ENCODE measurements at places on chromosomes 12 and 14.

DNA sequence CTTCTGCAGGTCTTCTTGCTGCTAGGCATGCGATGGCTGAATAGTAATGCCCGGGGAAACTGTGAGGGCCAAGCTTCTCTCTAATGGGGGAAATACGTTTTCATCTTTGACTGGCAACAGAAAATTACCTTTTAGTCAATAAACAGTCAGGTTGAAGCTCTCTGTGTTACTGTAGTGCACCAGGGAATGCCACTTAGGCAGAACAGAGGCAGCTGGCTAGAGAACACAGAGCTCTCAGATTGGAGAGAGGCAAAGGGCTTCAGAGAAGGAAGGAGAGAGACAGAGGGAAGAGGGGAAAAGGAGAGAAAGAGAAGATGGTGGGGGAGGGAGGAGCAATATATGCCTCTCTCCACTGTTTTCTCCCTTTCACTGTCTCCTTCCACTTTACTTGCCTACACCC is 6.7 kb downstream of the HSD17B6 start:
- no peak for DNase-seq

DNA sequence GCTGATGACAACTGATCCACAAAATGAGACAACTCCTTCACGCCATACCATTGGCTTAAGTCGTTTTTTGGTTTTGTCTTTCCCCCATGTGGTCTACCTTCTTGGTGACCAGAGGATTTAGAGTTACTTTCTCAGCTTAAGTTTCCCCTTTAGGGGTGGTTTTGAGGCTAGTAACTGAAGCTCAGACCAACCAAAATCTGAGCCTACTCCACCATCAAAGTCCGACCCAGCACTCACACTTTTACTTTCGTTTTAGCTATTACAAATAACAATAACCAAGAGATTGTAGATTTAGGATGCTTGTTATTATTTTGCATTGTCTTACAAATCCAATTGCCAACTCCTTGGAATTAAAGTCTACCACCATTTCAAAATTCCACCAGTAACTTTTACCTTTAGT is 130.6 kb upstream of the MDM1 start:
- DNase-seq, result no peak

DNA sequence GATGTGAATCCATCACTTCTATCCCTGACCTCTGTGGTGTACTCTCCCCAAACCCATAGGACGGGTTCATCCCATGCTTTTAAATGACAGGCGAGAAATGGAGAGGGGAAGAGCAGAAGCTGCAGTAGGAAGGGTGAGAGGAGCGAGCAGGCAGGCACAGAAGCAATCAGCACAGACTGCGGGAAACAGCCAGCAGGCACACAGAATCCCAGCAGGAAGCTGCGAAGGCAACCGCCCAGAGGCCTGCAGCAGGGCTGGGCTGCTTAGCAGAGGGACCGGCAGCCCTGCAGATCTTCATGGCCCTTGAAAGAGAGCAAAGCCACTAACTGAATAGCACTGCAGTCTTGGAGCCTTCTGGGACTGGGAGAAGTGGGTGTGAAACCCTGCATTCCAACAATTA is 287.0 kb upstream of the FKBP4 start:
- DNase-seq, result no peak

DNA sequence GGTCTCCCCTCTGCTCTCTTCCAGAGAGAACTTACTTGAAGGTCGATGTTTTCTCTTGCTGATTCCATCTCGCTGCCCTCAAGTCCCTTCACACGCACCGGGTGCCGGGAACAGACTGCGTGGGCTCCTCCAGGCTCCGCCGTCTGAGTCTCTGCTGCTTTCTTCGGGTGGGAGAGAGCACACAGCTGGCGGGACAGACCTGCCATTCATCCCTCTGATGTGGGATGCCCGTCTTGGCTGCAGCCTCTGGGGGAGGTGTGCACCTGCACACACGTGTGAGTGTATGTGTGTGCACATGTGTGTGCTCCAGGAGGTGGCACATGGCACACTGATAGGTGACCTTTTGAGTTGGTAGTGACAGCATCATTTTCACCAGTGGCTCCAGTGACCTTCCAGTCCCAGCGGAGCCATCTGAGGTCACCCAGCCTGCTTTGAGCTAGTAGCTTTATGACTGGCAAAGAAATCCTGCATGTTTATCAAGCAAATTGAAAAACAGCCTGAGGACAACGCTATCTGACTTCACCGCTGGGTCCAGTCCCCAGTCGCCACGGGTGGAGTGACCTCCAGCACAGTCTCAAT is at the start of gene NINJ2:
Gene NINJ2 (minus strand): TSS at position 153 of the 579 bp plus-strand sequence. CDS start 85 bp downstream, at position 68.
- no peak for DNase-seq

- no peak for DNase-seq
These were observed 61.3 kb upstream of the RESF1 start for GRCh38 chr12:31897781-31898503.

DNA sequence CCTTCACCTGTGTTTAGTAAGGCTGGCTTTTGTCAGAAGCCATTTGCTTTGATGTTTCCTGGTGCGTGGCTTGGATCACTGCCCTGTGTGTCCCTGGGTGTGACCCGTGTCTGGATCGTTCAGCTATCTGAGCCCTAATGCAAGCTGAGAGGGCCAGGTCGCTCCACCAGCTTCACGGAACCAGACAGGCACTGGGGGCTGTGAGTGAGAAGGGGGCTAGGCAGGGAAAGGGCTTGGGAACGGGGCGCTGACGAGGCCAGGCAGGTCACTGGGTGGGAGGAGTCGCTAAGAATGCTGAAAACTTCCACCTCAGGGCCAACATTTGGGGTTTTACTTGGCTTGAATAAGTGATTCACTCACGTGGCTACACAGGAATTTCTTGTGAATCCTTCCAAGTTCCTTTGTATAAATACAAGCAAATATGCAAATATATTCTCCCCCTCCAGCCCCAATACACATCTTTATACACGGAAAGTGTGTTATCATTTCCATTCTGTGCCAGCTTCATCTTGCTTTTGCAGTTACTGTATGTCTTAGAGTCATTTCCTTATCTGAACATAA is 24.2 kb upstream of the MMP17 start:
- DNase-seq, result no peak

- DNase-seq, result no peak
These were observed 24.2 kb downstream of the CCDC92 start for GRCh38 chr12:123948401-123948795.

GRCh38 chr12:12439636-12440035 is 82.8 kb downstream of the BORCS5 start:
- DNase-seq, result no peak

DNA sequence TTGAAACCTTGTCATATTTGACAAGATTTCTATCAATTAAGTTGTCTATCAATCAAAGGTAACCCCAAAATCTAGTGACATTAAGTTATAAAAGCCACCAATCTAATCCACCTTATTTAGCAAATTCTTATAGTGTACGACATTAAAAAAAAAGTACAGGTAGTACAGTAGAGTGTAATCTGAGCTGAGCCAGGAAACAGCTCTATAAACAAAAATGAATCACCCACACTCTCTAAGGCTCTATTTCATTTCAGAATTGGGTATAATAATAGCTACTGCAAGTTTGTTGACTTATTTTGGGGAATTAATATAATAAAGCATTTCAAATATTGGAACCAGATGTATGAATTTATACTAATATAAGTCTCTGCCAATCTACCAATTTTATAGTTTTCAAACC is 342.4 kb upstream of the FLRT2 start:
- DNase-seq, result no peak

- no peak for DNase-seq
These were observed 46.3 kb downstream of the PHETA1 start for GRCh38 chr12:111322336-111323250.

GRCh38 chr14:61526405-61527312 is 168.7 kb upstream of the HIF1A start:
- DNase-seq, result no peak

GRCh38 chr14:89619596-89619995 is 202.6 kb upstream of the FOXN3 start:
- no peak for DNase-seq

DNA sequence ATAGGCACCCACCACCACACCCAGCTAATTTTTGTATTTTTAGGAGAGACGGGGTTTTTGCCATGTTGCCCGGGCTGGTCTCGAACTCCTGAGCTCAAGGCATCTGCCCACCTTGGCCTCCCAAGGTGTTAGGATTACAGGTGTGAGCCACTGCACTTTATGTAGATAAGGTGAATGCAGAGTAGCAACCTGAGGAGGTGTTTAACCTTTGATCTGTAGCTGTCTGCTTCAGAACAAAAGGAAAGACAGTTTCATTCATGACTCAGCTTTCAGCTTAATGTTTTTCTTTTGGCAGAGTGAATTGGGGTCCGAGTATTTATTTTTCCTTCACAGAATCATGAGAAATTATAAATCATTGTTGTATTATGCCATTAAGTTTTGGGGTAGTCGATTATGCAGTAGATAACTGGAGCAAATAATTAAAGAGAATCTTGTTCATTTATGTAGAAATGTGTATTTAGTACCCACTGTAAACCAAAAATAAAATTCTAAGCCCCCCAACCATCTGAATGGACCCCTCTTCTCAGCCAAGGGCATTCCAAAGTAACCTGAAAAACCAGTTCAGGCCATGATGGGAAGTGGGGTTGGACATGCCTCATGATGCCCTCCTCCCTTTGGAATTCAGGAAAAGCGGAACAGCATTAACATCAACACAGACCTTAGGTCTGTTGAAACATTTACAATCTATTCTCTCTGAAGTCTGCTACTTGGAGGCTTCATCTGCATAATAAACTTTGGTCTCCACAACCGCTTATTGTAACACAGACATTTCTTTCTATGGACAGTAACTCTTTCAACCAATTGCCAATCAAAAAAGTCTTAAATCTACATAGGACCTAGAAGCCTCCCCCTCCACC is 10.7 kb upstream of the STX2 start:
- no peak for DNase-seq

- no peak for DNase-seq
These were observed 745 bp upstream of the PPP1R36 start for GRCh38 chr14:64549016-64549415.

- no peak for DNase-seq
These were observed 166.1 kb upstream of the E2F7 start for GRCh38 chr12:77231501-77231918.

Measured in type B pancreatic cell (in vitro differentiated cells).